NCI-H1930 (cell line): ENCODE measurements at places on chromosomes 12 and 14.

- DNase-seq, result no peak
These were observed 153.8 kb upstream of the KRR1 start for GRCh38 chr12:75665216-75665615.

GRCh38 chr14:72513965-72514659, 379.8 kb downstream of the DPF3 start:
- DNase-seq, result no peak

- DNase-seq, result no peak
These were observed 5.1 kb downstream of the PSMB11 start for GRCh38 chr14:23047034-23047634.

GRCh38 chr12:24554612-24555295, 394.1 kb downstream of the BCAT1 start:
- DNase-seq, result no peak

- DNase-seq, result no peak
These were observed 485.5 kb downstream of the BCAT1 start for GRCh38 chr12:24463375-24463774.

GRCh38 chr12:104643819-104644669, 187.3 kb downstream of the CHST11 start:
- DNase-seq, result no peak

DNA sequence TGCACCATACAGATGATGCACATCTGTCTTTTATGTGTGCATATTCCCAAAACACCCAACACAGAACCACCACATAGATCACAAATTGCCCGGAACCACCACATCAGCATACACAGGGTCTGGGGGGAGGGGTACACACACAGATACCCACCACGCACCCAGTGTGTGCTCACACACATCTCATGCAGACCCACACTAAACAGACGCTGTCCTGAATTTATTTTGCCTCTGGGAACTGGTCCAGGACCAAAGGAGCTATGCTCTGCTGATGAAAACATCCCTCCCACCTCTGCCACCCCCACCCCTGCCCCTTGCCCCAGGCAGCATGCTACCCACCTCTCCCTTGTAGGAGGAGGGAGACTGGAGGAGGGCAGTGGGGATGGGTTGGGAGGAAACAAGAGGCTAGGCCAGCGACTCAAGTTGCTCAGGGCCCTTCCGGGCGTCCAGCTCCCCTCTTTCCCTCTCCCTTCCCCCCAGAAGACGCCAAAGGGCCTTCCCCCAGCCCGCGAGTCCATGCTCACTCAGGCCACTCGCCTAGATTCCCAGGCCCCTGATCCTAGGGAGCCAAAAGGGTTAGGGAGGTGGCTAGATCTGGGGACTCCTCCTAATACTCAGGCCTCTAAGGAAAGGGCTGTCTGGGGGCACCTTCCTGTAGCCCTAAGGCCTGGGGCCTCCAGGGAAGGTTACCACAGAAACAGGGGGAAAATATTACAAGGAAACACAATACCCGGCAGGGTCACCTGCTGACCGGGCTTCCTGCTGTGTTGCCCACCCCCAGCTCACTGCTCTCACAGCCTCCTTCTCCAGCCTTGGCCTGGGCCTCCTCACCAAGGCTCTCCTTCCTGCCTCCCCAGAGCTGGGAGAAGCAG, 3.1 kb downstream of the HDAC7 start:
- DNase-seq, result no peak

DNA sequence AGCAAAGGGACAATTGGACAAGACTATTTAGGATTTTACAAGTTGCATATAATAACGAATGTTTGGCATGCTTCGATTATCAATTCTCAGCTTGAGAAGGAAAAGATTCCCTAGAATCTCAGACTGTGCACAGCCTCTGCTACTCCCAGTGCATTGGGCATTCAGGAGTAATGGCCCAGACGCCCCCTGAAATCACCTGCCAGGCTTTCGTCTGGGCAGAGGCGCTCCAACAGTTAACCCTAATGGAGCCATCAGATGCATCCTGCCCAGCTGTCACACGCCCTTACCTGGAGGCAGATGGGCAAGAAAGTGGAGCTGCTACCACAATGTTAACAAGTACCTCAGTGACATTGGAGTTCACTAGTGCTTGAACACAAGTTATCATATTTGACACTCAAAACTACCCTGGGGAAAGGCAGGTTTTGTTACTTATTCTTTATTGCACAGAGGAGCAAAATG, 927 bp upstream of the LRP6 start:
- DNase-seq, result no peak

DNA sequence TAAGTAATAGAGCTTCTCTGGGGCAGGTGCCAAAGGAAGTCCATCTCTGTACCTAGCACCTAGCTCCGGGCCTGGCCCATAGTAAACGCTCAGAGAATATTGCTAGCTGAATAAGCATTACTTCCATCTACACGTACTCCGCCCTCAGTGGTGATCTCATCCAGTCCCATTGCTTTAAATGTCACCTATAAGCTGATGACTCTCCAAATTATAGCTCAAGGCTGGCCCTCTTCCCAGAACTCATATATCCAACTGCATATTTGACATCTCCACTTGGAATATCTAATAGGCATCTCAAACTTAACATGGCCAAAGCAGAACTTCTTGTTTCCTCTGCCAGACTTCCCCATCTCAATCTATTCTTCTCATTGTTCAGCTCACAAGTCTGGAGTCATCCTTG, 6.9 kb upstream of the DYNLL1 start:
- no peak for DNase-seq

DNA sequence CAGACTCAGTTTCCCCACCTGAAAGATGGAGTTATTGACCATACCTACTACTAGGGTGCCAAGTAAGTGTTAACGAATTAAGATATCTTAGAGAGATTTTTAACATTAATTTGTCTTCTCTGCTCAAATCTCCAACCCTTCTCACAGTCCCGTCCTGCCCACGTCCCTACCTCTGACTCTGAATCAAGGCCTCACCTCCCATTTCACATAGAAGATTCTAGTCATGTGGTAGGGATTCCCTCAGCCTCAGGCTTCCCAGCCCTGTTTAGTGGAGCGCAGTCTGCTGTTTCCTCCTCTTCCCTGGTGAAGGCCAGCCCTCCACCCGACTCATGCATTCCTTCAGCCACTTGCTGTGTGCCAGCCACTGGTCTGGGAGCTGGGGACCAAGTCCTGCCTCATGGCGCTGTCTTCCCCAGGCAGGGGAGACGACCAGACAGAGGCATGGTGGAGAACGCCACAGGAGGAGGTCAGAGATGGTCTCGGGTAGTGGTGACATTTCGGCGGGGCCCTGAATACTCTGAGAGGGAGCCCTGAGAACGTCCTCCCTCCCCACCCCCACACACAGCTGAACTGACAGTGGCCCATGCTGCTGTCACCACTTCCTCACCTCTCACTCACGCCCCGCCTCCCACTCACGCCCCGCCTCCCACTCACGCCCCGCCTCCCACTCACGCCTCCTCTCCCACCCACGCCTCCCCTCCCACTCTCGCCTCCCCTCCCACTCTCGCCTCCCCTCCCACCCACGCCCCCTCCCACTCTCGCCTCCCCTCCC, 38.8 kb downstream of the TMEM63C start:
- no peak for DNase-seq

- DNase-seq, result no peak
These were observed 52.4 kb downstream of the EMP1 start for GRCh38 chr12:13248964-13249363.

- no peak for DNase-seq
These were observed 1449.0 kb upstream of the FLRT2 start for GRCh38 chr14:84080944-84081343.

- DNase-seq, result no peak
These were observed 14.0 kb upstream of the FBXO33 start for GRCh38 chr14:39446131-39446744.

GRCh38 chr12:102950107-102950949, 7.1 kb upstream of the ASCL1 start:
- no peak for DNase-seq

- peak; percentile 46 for DNase-seq
These were observed 128.1 kb downstream of the ASCL1 start for GRCh38 chr12:103085541-103085940.

DNA sequence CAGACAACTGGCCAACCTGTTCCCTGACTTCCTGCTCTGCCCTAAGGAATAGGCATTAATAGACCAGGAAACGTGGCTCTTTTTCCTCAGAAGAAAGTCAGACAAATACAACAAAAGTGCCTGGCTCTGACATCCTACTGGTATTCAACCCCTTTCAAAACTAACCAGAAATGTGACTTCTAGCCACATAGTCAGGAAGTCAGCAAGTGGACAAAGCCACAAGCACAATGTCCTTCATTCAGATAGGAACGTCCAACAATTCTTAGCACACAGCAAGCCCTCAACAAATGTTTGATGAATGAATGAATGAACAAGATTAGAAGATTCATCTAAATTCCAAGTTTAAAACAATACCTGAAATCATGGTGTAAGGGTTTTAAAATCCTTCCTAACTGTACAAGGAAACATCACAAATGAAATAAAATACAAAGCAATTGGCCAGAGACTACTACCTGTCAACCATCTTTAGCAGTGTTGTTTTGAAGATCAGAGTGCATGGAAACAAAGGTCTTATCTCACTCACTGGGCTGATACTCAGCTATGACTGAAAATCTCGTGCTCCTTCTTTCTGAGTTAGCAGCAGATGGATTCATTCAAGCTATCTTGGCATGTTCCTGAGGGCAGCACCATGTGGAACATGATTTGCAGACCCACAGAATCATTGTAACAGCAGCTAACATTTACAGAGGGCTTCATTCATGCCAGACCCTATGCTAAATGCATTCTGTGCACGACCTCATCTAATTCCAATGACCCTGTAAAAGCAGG, 16.5 kb downstream of the APPL2 start:
- DNase-seq, result no peak

GRCh38 chr14:66496911-66497310, 10.7 kb downstream of the CCDC196 start:
- DNase-seq, result no peak

DNA sequence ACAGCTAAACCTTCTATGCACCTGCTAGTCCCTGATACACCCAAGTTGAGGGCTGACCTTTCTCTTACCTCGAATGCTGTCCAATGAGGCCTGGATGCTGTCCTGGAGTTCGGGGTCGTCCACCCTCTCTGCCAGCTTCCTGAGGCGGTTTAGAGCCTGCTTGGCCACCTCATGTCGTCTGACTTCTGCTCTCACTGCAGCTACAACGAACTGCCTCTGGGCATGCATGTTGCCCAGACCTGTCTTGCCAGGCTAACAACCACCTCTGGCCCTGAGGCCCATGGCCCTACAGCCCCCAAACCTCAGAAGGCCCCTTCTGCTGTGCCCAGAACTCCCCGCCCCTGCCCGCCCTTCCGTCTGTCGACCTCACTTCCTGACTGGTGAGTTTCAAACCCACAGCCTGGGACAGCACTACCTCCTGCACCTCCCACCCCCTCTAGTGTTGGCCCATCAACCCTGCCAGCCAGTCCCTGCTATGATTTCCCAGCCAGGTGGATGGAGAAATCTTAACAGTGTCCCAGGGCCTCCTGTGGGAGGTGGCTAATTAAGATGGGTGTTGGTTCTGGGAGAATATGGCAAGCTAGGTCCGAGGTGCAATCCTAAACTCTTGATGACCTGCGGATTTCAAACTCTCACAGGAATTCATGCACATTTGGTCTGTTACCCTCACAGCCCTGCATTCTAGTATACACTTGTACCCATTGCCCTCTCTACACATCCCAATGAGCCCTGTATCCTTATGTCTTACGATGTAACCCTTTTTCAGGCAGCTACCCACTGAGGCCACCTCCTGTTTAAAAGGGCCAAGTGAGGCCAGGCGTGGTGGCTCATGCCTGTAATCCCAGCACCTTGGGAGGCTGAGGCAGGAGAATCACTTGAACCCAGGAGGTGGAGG, 2.7 kb upstream of the TSPAN31 start:
- no peak for DNase-seq

DNA sequence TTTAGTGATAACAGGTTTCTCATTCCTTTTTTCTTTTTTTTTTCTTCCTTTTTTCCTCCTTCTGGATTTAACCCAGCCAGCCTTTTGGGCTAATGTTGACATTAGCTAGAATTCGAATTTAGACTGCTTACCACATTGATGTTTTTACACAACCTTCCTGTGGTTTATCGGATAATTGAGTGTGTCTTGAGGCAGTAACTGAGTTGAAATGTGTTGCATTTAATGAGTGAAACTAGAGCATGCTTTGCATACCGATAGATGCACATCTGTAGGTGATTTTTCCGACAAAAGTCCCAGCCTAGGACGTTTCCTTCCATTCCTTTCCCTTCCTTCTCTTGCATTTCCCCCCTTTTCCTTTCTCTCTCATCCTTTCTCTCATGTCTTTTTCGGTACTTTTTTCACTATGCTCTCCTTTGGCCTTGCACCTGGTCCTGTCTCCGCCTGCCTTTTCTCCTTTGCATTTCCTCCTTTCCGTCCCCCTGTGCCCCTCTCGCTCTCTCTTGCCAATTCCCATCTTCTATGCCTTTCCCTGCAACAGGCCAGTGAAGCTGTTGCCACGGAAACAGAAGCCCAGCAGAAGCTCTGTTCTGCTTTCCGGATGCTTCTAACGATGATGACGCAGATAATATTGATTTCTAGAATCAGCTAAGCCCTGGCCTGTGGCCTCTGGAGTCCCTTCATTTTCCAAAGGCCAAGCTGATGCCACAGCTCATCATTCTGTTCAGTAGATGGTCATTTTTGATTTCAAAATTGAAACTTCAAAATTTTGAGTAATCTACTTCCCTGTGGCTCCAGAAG, 76.1 kb downstream of the SLC25A47 start:
- DNase-seq, result no peak

GRCh38 chr12:117521346-117521745, 159.9 kb upstream of the NOS1 start:
- no peak for DNase-seq
